ENCODE measurements at places on chromosomes 6 and 20.

GRCh38 chr6:137102050-137102848 is 57.5 kb upstream of the IL20RA start:
- no peak for DNase-seq

GRCh38 chr20:6116758-6117157 is 6.1 kb downstream of the FERMT1 start:
- no peak for DNase-seq

DNA sequence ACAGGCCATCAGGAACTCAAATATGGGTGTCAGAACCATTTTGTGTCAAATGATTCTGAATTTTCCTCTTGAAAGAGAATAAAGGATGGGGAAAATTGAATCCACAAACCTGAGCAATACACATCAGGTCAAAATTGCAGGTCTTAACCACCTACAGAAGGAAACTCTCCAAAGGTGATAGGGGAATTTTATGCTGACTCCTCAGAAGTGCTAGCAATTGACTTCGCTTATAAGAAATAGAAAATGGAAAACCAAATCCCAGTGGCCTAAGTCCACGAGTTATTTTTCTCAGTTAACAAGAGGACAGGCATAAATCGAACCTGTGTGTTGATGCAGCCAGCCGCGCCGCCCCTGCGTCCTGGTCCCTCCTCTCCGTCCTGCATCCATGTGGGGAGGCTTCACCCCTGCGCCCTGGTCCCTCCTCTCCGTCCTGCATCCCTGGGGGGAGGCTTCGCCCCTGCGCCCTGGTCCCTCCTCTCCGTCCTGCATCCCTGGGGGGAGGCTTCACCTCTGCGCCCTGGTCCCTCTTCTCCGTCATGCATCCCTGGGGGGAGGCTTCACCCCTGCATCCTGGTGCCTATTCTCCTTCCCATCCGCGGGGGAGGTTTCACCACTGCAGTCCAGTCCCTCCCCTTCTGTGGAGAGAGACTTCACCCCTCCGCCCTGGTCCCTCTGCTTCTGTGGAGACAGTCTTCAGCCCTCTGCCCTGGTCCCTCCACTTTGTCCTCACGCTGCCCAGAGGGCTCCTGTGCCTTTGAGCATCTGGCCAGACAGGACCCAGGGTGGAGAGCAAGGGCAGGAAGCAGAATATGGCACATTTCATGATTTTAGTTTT is 230.3 kb downstream of the SMOC2 start:
- DNase-seq, result no peak

GRCh38 chr6:21648475-21649050 is 55.0 kb downstream of the SOX4 start:
- DNase-seq, result no peak

DNA sequence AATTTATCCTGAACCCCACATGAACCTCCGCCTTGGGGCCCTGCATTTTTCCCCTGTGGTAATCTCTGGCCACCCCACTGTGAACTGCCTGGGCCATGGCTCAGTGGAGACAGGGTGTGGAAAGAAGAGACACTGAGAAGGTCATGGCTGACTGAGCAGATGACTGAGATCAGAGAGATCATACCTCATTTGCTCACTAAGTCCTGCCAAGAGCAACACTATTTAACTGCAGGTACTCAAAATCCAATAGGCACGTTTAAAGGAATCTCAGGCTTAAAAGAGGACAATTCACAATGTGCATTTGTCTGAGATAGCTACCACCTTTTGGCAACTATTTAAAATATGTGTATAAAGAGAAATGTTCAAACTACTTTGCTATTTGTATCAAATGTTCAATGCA is 305.0 kb downstream of the GMDS start:
- no peak for DNase-seq

- DNase-seq, result no peak
Measured at GRCh38 chr6:39221779-39222641, 7.3 kb downstream of the KCNK5 start.

GRCh38 chr6:79261666-79262065 is 27.2 kb upstream of the HMGN3 start:
- DNase-seq, result no peak

GRCh38 chr6:38114976-38115625 is 295.6 kb downstream of the ZFAND3 start:
- DNase-seq, result no peak

DNA sequence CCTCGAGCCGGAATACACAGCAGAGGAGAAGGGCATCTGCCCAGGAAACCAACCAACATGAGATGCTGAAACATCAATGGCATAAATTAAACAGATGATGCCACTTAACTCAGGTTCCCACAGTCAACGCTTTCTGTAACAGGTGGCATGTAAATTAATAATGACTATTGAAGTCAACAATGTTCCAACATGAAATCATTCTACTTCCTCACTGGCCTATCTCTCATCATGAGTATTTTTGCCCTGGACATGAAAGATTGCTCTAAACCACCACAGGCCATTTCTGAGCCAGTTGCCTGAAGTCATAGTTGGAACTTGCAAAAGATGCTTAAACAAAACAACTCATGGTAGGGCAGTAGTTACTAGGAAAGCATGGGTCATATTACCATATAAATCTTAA is 397.9 kb upstream of the JARID2 start:
- DNase-seq, result no peak

DNA sequence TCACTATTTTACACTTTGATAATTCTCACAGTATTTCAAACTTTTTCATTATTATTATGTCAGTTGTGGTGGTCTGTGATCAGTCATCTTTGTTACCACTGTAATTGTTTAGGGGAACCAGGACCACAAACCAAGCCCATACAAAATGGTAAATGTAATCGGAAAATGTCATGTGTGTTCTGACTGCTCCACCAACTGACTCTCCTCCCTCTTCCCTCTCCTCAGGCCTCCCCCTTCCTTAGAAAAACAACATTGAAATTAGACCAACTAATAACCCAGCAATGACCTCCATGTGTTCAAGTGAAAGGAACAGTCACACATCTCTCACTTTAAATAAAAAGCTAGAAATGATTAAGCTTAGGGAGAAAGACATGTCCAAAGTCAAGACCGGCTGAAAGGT is 63.8 kb downstream of the GMDS start:
- no peak for DNase-seq

- no peak for DNase-seq
Measured at GRCh38 chr6:57113105-57113504, 23.1 kb downstream of the ZNF451 start.

DNA sequence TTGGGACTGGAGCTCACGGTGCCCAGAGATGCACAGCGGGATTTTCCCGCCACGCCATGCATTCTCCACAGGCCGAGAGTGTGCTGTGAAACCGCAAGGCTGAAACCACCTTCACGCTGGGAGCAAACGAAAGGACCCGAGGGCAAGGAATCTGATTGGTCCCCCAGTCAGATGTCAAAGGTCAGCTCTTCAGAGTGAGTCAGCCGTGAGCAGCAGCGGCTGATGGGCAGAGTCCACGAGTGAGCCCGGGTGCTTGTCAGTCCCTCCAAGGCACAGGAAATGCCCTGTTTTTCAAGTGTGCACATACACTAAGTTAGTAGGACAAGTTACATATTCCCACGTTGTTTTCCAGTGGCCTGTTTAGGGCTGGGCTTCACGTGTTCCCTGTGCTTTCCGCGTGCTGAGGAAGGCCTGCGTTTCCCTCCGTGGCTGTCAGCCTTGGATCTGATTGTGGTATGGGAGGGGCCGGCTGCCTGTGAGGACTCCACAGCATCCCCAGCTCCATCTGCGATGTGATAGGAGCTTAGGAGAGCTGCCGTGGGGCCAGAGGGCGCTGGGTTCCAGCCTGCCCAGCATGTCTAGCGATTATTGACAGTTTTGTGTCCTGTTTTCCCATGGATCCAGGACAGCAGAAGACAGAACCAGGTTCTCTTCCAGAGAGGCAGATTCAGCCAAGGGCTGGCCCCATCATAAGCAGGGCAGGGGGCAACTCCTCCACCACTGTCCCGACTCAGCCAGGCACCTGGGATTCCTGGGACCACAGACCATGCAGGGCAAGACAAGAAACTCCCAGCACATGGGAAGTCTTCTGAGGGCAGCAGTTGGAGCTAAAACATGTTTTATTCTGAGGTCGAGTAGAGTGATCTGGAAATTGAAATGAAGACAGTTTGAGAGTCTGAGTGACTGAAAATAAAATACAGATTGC is 38.2 kb upstream of the FRMD1 start:
- DNase-seq, result no peak

GRCh38 chr20:63625771-63626423 is 1.0 kb downstream of the GMEB2 start:
- no peak for DNase-seq

- DNase-seq, result no peak
Measured at GRCh38 chr20:61807471-61808160, 258.1 kb downstream of the TAF4 start.

GRCh38 chr6:105500693-105501092 is 97.8 kb upstream of the PREP start:
- DNase-seq, result no peak

- no peak for DNase-seq
Measured at GRCh38 chr6:41720262-41720620, 15.2 kb downstream of the TFEB start.

- DNase-seq, result no peak
Measured at GRCh38 chr6:35085359-35086281, 55.5 kb downstream of the TCP11 start.

DNA sequence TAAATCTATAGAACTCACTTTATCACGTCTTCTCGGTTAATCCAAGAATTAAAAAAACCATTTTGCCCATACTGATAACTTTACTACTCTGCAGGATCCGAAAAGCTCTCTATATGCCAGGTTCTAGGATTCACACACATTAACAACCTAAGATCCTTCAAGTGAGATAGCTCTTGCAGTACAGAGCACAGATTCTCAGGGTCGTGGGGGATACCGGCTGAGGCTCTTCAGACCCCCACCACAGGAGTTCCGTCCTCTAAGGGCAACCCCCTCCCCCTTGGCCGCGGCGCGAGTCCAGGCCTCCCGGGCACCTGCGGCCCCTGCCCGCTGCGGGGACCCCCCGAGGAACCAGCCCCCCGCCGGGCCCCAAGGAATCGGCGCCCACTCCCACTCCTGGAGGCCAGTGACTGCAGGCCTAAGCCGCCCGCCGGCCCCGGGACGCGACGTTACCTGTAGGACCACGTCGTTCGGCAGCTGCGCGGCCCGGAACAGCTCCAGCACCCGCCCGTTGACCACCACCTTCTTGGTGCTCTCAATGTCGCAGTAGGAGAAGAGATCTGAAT is 892 bp downstream of the REPS1 start:
- DNase-seq, result no peak

DNA sequence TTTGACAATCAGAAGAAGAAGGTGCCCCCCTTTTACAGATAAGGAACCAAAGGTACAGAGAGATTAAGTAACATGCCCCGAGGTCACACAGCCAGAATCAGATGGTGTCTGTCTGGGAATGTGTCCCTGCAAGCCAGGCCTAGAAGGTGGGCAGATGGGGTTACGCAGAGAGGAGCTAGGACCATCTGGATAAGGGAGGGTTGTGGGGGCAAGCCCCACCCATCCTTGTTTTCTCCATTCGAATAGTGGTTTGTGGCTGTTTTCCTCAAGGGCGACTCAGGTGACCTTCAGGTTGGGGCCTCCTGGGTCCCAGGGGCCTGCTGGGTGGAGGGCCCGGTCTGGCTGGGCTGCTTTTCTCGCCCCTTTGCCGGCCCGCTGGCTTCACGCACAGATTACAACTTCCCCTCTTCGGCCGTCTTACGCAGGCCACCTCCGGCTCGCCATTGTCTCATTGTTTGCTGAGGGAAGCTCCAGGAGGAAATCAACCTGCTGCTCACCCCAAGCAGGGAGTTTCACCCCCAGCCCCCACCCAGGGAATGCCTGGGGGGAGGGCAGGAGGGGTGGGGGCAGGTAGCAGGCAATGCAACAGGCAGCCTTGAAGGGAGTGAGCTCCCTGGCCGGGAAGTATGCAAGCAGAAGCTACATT is 30.8 kb upstream of the CSNK2A1 start:
- DNase-seq, result no peak

DNA sequence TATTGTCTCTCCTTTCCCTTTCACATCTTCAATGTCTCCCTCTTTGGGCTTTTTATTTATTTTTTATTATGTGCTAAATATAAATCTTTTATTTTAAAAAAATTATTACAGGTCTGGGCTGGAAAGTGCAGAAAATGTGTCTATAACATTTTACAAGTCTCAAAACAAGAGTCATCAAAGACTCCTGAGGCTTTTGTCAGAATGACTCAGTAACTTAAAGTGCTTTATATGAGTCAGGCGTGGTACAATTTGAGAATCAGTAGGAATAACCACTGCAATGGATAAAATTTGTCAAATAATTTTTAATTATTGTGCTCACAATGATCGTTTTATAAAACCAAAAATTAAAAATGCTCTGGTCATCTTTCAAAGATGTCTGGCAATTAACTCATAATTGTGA is 193.9 kb downstream of the MMUT start:
- no peak for DNase-seq

DNA sequence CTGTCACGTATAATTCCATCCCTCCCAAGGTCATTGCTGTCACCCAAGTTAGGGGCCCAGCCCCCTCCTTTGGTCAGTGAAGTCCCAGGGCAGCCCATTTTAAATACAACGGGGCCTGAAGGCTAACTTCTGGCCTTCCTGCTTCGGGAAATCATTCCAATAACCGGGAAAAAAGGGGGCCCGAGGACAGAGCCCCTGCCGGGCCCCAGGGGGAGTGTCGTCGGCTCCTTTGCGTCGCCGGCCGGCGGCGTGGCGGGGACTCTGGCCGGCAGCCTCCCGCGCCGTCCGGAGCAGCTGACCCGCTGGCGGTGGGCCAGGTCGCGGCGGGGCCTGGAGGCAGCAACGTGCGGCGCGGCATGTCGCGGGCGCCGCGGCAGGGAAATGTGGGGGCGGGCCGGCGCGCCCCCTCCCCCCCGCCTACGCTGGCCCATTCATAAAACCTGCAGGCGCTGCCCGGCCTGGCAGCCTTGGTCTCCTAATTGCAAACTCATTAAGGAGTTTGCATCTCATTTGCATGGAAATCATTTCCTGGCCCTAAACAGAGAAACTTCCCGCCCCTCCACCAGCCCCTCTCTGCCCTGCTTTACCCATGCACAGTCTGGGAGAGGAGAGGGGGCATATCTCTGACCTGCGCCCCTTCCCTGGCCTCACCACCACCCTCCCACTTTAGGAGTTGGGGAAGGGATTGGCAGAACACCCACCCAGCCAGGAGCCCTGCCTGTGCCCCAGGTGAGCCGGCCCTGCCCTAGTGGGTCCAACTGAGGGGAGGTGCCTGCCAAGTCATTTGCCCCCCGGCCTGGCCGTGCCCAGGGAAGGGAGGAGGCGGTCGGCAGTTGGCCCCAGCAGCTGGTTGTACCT is 50.7 kb downstream of the MRPL14 start:
- no peak for DNase-seq

DNA sequence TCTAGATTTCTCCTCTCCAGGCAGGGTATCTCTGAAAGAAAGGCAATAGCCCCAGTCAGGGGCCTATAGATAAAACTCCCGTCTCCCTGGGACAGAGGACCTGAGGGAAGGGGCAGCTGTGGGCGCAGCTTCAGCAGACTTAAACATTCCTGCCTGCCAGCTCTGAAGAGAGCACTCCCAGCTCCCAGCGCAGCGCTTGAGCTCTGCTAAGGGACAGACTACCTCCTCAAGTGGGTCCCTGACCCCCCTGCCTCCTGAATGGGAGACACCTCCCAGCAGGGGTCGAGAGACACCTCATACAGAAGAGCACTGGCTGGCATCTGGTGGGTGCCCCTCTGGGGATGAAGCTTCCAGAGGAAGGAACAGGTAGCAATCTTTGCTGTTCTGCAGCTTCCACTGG is 556.9 kb downstream of the EPM2A start:
- DNase-seq, result no peak
